ENCODE measurements at places on chromosomes 16 and 17.

DNA sequence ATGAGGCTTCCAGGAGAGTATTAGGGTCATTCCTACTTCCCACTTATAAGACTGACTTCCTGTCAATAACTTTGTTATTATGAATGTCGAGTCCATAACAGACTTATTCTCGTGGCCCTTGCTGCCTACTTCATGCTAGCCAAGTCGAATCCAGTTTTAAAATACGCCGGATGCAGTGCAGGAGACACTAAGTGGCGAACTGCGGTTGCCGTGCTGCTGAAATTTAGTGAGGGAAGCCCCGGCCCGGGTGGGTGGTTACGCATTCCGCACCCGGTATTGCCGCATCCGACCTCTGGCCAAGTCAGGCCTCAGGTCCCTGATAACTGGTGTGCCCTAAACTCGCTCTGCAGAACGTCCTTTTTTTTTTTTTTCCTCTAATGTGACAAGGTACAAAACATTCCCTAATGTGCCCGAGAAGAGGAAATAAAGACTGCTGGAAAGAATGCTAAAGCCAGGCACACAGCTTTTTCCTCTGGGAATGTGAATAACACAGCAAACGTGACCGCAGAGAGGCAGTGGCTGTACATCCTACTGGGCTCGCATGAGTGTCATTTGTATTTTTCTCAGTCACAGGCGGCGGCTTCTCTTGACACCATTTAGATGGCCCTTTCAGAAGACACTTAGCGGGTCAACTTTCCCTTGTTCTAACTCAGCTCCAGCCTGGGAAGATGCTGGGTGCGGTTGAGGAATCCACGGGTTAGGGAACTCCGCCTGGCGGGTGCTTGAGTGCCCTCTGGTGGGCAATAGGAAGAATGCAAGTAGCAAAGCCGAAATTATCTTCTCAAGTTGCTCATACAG, 7.1 kb upstream of the AKTIP start:
- no peak for DNase-seq

DNA sequence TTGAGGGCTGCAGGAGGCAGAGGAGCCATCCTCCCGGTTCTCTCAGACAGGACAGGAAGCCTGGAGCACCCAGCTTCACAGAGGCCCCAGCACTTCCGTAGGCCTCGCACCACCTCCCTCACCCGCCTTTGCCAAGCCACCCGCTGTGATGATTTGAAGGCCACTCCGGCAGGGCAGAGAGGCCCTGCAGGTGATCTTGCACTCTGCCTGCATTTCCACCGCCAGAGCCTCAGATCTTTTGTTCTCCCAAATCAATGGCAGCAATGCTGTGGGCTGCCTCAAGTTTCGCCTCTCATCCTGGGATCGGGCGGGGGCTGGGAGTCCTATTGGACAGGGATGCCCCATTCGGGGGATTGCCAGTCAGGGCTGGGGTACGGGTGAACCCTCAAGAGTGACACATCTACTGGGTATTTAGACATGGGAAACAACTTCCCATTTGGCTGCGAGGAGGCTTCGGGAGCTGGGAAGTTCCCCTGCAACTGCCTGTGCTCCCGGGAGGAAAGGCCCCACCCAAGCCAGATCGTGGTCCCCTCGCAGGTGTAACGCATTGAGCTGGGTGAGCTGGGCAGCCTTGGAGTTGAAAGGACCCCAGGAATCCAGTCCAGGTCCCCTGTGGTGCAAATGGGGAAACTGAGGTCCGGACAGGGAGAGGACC, 34.8 kb upstream of the PEMT start:
- no peak for DNase-seq

- DNase-seq: no peak
Observed at GRCh38 chr16:27776556-27777225, 226.7 kb downstream of the KATNIP start.

GRCh38 chr17:39107155-39107554, 44.3 kb downstream of the PLXDC1 start:
- no peak for DNase-seq

- DNase-seq: no peak
Observed at GRCh38 chr17:50565402-50566350, 5.2 kb downstream of the CACNA1G start.

DNA sequence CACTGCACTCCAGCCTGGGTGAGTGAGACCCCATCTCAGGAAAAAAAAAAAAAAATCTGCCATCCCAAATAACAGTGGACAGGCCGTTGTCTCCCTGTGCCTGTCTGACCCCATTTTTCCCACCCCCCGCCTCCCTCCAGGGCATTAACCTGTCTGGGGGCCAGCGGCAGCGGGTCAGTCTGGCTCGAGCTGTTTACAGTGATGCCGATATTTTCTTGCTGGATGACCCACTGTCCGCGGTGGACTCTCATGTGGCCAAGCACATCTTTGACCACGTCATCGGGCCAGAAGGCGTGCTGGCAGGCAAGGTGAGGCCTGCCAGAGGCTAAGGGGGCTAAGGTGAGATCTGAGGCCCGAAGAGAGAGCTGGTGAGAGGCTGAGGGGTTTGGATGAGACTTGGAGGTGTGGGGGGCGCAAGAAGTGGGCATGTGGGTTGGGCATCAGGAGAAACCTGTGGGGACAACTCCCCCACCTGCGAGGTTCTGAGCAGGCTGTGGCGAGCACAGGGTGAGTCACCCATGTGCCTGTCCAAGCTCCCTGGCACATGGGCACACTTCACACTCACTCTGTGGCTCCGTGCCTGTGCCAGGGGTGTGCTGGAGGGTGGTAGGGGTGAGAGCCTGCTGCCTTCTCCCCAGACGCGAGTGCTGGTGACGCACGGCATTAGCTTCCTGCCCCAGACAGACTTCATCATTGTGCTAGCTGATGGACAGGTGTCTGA, 34.7 kb downstream of the ANKRD40 start:
- DNase-seq: no peak

GRCh38 chr16:4443986-4444385, 18.3 kb downstream of the DNAJA3 start:
- no peak for DNase-seq

GRCh38 chr17:297758-298157, 54.8 kb downstream of the RPH3AL start:
- no peak for DNase-seq

DNA sequence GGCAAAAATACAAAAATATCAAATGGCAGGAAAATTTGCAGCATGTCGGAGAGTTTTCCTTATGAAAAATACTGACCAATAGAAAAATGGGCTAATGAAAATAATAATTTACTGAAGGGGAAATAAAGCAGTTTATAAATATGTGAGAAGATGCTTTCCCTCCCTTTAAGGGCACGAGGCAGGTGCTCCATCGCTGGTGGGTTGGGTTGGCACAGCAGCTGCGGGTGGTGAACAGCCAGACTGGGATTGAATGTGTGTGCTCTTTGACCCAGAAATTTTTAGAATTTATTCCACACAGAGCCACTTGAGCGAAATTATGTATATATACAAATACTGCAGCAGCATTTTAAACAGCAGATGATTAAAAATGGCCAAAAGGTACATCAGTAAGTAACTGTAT, 109.1 kb upstream of the ZNF750 start:
- DNase-seq: no peak

GRCh38 chr16:78869492-78869891, 731.0 kb downstream of the MAF start:
- no peak for DNase-seq

DNA sequence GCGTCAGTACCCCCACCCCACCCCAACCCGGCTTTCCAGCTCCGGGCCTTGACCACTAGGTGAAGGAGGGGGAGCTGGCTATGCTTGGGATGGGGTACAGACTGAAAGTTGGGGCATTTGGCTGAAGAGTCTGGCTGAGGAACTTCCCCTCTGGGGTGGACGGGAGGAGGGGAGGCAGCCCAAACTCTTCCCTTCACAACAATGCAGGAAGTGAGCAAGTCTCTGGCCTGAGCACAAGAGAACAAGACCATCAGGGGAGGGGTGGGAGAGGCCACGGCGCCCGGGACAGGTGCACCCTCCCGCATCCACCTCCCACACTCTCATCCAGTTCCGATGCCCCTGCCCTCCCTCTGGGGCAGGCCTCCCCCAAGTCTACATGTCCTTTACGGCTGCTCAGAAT, 5.6 kb downstream of the USH1G start:
- DNase-seq: no peak

- no peak for DNase-seq
Observed at GRCh38 chr17:65371702-65372101, 189.7 kb downstream of the AXIN2 start.

GRCh38 chr17:2849327-2849670, 53.1 kb downstream of the RAP1GAP2 start:
- DNase-seq: no peak

GRCh38 chr16:57610611-57611010, 17.8 kb upstream of the ADGRG1 start:
- DNase-seq: no peak

DNA sequence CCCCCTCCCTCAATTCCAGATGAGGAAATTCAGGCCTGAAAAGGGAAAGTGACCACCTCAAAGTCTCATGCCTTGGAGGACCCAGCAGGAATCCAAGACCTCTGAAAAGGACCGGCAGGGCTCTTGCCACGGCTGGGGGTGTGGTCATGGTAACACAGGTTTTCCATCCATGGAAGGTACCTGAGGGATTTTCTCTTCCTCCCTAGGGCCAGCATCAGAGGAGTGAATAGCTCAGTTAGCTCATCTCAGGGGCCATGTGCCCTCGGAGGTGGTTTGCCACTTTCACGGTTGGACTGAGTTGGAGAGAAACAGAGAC, 1.3 kb downstream of the CIITA start:
- DNase-seq: no peak

DNA sequence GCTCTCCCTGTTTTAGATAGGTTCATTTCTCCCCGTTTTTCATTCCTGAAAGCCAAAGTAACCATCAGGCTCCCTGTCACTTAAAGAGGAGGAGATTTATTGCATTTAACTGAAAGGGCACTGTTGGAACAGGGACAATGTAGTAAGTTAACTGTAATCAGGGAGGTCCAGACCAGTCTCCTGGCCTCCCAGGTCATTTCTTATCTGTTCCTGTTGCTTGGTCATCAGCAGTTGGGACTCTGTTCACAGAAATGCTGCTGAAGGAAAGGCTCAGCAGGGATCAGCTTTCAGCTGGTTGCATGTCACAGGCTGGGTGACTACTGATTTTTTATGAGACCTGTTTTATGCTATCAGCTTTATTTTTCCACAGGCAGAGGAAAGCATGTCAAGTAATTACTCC, 622.6 kb upstream of the GOT2 start:
- no peak for DNase-seq

DNA sequence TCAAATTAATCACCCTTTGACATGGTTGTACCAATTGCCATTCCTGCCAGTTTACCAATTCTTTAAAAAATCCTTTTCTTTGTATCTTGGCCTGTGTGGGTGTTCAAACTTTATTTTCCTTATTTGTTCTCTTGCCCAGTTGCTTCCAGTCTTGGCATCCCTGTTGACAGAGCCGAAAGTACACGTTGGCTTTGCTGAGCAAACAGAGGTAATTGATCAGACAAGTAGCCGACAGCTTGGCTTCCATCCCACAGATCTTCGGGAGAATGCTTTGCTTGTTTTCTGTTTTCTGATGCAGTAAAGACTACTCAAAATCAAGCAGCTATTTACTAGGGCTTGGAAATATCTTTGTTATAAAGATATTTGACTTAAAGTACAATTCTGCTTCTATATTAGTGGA, 506.8 kb upstream of the SALL1 start:
- DNase-seq: no peak

DNA sequence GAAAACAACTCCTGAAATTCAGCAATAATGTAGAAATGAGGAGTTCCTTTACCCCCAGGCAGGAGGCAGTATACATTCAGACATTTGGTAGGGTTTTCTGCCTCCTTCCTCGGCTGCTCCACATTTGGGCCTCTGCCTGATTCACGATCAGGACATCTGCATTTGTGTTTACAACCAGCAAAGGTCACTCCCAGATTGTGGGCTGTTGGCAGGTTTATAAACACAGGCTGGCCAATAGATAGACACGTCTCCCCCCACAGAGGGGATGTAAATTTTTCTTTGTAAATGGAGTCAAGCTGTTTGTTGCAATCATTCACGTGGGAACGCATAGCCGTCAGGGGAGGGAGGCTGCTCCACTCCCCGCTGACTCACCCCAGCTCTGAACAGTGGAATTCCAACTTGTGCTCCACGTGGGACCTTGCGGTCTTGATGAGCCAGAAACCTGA, 252.1 kb upstream of the N4BP1 start:
- DNase-seq: no peak

DNA sequence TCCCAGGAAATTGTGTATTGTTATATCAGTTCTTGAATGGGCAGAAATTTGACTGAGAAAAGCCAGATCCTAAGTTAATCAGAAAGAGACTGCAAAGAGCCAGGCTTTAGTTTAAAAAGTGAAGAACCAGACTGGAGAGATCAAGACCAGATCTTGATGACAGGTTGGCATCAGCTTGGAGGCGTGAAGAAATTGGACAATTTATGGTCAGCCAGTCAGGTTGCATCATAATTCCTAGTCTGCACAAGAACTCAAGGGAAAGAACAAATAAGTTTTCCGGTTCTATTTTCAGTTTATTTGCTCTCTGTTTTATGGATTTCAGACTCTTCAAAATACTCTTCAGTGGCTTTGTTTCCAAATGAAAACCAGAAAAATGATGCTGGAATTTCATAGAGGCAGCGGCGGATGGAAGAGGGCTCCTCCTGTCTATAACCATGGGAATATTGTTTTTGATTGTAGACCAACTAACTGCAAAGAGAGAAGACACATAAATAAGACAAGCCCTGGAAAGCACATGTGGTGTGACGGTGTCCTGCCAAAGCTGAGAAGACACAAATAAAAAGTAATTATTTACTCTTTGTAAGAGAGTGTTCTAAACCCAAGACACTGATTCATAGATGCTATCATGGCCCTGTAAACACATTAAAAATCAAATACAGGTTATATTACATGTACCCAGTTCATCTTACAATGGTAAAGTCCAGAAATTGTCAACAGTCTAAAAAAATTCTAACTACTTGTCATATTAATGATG, 91.7 kb downstream of the PCTP start:
- DNase-seq: no peak

- no peak for DNase-seq
Observed at GRCh38 chr16:30741461-30741914, 6.7 kb upstream of the PHKG2 start.

- DNase-seq: no peak
Observed at GRCh38 chr16:49287572-49287971, 5.9 kb upstream of the CBLN1 start.

Measured in activated naive CD4-positive, alpha-beta T cell (primary cell).